ENCODE measurements at places on chromosomes 7 and 10.

DNA sequence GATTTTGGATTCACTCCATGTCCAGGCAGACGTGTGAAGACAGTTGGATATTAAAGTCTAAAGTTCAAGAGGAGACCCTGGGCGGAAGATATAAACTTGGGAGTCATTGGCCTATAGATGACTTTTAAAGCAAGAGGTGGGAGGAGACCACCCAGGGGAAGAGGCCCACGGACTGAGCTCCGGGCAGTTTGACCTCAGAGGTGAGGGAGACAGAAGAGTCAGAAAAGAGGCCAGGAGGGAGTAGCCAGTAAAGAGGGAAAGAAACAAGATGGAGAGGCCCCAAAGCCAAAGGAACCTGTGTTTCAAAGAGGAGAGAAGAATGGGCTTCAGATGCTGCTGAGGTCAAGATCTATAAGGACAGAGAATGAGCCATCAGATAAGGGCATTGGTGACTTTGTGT, 11.4 kb downstream of the CARD11 start:
- H3K27ac ChIP-seq: peak overlapping the region; percentile 4
- H3K27me3 ChIP-seq: no peaks in the 10 kb centered on the region
- DNase-seq: no peak
- peaks cover 53% of the 10 kb centered on the region for H3K36me3 ChIP-seq
- H3K4me3 ChIP-seq: no peak overlapping the region

GRCh38 chr10:122461729-122462532, 578 bp downstream of the HTRA1 start:
- H3K4me3 ChIP-seq: peak overlapping the region; percentile 54
- DNase-seq: no peak
- peaks cover 96% of the 10 kb centered on the region for H3K27me3 ChIP-seq
- H3K4me1 ChIP-seq: peaks cover 11% of the 10 kb centered on the region

- H3K27ac ChIP-seq: no peak overlapping the region
- H3K4me3 ChIP-seq: peak overlapping the region; percentile 70
- DNase-seq: peak; percentile 64
- peaks cover 29% of the 10 kb centered on the region for H3K4me1 ChIP-seq
- peaks cover 79% of the 10 kb centered on the region for H3K27me3 ChIP-seq
Observed at GRCh38 chr7:130486114-130486953, 5.6 kb upstream of the MEST start.

DNA sequence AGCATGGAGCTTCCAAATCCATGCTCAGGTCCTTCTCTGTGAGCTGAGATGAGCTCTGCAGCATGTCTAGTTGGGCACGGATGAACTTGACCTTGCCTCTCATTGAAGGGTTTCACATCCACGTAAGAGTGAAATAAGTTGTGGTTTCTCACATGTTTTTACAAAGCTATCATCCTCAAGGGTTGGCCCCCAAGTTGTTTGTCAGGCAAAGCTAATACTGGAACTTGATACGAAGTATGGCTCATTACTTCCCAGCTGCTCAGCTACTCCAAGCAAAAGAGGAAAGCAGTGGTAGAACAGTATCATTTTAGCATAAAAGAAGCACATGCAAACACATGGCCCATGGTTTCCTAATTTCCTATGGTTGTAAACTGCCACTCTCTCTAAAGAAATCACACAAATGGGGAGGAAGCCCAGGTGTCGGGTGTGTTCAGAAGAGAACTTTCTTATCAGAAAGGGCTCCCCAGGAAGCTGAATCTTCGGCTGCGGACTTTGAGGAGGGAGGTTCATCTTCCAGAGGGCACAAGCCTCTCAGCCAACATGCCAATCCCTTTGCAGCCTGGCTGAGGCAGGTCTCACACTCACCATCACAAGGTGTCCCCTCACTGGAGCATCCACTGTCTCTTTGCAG, 45.3 kb downstream of the PDLIM1 start:
- DNase-seq: no peak
- H3K4me3 ChIP-seq: no peak overlapping the region
- no peak overlapping the region for H3K27ac ChIP-seq
- no peaks in the 10 kb centered on the region for H3K36me3 ChIP-seq
- peaks cover 8% of the 10 kb centered on the region for H3K27me3 ChIP-seq

DNA sequence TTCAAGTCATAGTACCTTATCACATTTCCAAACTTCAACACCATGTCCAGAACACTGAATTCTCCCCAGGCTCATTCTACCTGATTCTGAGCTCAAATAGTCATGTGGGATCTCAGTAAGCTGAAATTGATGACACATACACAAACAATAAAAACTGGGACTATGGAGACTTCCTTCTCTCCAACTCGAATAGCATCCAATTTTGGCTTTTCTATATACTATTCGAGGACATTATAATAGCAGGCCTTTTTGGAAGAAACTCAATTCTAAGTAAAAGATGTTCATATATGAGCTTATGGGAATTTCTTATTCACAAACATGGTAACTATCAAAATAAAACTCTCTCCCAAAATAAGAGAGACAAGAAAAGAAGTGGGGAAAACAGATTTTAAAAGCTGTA, 551 bp upstream of the TAS2R40 start:
- no peak for DNase-seq
- H3K36me3 ChIP-seq: no peaks in the 10 kb centered on the region
- H3K4me3 ChIP-seq: no peak overlapping the region
- H3K27me3 ChIP-seq: peaks cover 47% of the 10 kb centered on the region
- no peaks in the 10 kb centered on the region for H3K4me1 ChIP-seq

DNA sequence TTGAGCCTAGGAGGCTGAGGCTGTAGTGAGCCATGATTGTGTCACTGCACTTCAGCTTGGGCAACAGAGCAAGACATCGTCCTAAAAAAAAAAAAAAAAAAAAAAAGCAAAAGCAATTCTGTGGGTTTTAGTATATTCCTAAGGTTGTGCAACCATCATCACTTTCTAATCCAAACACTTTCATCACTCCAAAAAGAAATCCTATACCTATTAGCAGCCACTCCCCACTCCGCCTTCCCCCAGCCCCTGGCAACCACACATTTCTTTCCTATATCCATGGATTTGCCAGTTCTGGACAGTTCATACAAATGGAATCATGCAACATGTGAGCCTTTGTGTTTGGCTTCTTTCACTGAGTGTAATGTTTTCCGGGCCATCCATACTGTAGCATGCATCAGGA, 20.4 kb downstream of the ZAN start:
- no peak overlapping the region for H3K27ac ChIP-seq
- DNase-seq: no peak
- H3K27me3 ChIP-seq: peaks cover 38% of the 10 kb centered on the region
- H3K4me1 ChIP-seq: no peaks in the 10 kb centered on the region
- no peaks in the 10 kb centered on the region for H3K36me3 ChIP-seq

- peaks cover 13% of the 10 kb centered on the region for H3K27me3 ChIP-seq
- no peak overlapping the region for H3K27ac ChIP-seq
- H3K36me3 ChIP-seq: no peaks in the 10 kb centered on the region
- DNase-seq: no peak
- H3K4me3 ChIP-seq: no peak overlapping the region
Observed at GRCh38 chr7:38492010-38492409, 139.2 kb downstream of the AMPH start.

- H3K27ac ChIP-seq: no peak overlapping the region
- H3K4me3 ChIP-seq: no peak overlapping the region
- no peaks in the 10 kb centered on the region for H3K36me3 ChIP-seq
Observed at GRCh38 chr10:105650306-105650705, 1009.2 kb downstream of the SORCS3 start.

GRCh38 chr10:35274498-35275060, 61.7 kb upstream of the CCNY start:
- H3K27me3 ChIP-seq: peaks cover 10% of the 10 kb centered on the region
- H3K4me3 ChIP-seq: no peak overlapping the region
- DNase-seq: no peak

DNA sequence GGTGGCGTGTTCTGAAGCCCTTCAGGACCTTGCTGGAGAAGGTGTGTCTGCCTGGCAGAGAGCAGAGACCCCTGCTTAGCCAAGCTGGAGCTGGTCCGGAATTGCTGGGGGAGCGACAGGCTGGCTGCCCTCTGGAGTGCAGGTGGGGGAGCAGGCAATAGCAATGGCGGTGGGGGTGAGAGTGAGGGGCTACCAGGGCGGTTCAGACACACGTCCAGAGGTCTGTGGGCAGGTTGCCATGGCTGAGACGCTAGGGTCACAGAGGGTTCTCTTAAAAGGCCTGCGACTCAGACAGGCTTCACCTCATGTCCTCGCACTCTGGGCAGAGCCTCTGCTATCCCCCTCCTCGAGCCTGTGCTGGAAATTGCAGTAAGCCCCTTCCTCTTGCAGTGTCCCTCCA, 329.0 kb upstream of the C7orf33 start:
- no peaks in the 10 kb centered on the region for H3K36me3 ChIP-seq
- H3K4me3 ChIP-seq: no peak overlapping the region
- H3K27ac ChIP-seq: no peak overlapping the region
- H3K27me3 ChIP-seq: peaks cover 12% of the 10 kb centered on the region

DNA sequence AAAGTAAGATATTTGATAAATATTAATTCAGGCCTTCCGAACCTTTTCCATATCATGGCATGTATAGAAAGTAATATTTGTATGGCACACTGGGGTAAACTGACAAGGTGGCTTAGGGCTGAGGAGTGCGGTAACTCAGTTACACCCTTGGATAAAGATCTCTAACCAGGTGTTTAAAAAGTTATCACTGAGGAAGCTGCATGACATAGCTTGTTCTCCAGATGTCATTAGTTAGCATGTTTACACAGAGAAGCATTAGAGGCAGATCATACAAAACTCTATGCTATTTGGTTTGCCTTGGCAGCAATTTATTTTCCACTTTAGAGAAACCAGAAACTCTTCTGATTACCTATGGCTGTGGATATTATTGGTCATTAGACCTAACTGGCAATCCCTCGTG, 118.2 kb downstream of the ST7 start:
- DNase-seq: no peak
- H3K4me3 ChIP-seq: no peak overlapping the region
- H3K36me3 ChIP-seq: no peaks in the 10 kb centered on the region
- no peak overlapping the region for H3K27ac ChIP-seq
- no peaks in the 10 kb centered on the region for H3K27me3 ChIP-seq
- H3K4me1 ChIP-seq: peaks cover 9% of the 10 kb centered on the region

DNA sequence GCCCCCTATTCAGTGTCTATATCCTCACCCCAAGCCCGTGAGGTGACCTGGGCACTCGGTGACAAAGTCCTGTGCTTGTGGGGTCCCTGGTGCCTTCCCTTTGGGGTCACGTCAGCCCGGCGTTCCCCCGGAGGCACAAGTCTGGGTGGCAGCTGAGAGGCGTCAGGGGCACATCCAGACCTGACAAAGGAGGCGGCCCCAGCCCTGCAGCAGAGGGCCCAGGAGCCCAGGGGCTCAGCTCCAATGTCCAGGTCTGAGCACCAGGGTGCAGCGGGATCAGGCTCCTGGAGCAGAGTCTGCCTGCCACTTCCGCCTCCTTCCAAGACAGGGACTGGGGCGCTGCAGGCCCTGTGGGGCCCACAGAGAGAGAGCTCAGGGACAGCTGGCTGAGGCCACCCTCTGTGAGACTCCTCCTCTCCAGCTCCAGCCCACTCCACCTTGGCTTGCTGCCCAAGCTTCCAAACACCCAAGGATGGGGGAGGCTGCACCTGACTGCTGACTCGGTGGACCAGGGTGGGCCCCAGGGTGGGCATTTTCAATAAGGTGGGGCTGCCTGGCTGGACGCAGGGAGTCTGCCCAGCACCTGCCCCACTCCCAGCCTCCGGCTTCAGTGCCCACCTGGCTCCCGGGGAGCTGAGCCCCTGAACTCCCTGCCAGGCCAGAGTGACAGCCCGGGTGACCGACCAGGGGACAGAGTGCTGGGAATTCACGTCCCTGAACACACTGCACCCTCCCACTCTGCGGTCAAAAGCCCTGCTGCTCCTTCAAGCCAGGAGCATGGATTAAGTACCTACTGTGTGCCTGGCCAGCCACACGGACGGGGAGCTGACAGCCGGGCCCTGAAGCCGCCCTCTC, 1.0 kb upstream of the KNDC1 start:
- H3K27me3 ChIP-seq: peaks cover 52% of the 10 kb centered on the region
- H3K36me3 ChIP-seq: no peaks in the 10 kb centered on the region
- no peaks in the 10 kb centered on the region for H3K4me1 ChIP-seq
- peak overlapping the region; percentile 26 for H3K4me3 ChIP-seq

GRCh38 chr7:147670759-147671158, 919.8 kb upstream of the C7orf33 start:
- DNase-seq: no peak
- no peak overlapping the region for H3K27ac ChIP-seq
- H3K27me3 ChIP-seq: no peaks in the 10 kb centered on the region
- no peaks in the 10 kb centered on the region for H3K36me3 ChIP-seq

DNA sequence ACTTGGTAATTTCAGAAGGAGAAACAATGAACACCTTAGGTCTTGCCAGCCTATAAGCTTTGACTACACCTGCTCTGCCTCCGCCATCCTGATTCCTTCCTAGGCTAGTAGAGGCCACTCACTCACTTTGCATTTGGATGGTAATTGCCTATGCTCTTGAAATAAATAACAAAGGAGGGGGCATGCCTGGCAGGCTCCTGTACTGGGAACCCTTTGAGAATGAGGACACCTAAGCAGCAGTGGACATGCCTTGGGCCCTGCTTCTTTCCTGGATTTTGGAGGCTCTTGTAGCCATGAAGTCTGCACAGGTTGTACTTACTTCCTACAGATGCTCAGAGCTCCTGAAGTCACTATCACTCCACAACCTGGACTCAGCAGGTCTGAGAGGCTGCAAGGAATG, 65.8 kb downstream of the BLNK start:
- peaks cover 8% of the 10 kb centered on the region for H3K27me3 ChIP-seq
- H3K36me3 ChIP-seq: no peaks in the 10 kb centered on the region
- DNase-seq: no peak

GRCh38 chr10:114767986-114768821, 53.4 kb upstream of the FHIP2A start:
- DNase-seq: no peak
- H3K36me3 ChIP-seq: no peaks in the 10 kb centered on the region
- H3K27ac ChIP-seq: no peak overlapping the region
- peaks cover 56% of the 10 kb centered on the region for H3K27me3 ChIP-seq

GRCh38 chr7:73828107-73828803, 2.5 kb upstream of the CLDN4 start:
- H3K4me3 ChIP-seq: no peak overlapping the region
- H3K36me3 ChIP-seq: no peaks in the 10 kb centered on the region
- DNase-seq: no peak
- H3K27ac ChIP-seq: no peak overlapping the region
- H3K27me3 ChIP-seq: peaks cover 50% of the 10 kb centered on the region

DNA sequence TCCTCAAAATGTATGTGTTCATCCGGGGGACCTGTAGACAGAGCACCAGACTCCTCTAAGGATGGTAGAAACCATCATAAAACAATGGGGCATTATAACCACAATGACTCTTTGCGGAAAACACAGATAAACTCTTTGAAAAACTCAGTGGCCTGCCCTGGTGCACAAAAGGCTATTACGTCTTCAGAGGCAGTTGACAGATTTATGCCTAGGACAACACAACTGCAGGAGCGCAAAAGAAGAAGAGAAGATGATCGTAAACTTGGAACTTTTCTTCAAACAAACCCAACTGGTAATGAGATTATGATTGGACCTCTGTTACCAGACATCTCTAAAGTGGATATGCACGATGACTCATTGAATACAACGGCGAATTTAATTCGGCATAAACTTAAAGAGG, 6.0 kb downstream of the RBM48 start:
- no peak overlapping the region for H3K27ac ChIP-seq
- H3K27me3 ChIP-seq: no peaks in the 10 kb centered on the region
- no peak for DNase-seq
- peaks cover 55% of the 10 kb centered on the region for H3K36me3 ChIP-seq
